A375 (cell line): ENCODE measurements at places on chromosomes 2 and 18. TPM values are rescaled to one million over a fixed set of nuclear protein-coding genes. Genes with fewer than 3 reads are reported as not detected.

The ZNF407 gene
- 10.6 and 12.1 TPM in 2 replicates for total RNA-seq

The KIF3C gene
- 16.6 and 21.8 TPM in 2 replicates for total RNA-seq

The ECEL1 gene
- total RNA-seq: not detected in 2 replicates

The SERPINB13 gene
- not detected in 2 replicates for total RNA-seq

The SH2D6 gene
- 0.24 and 0.60 TPM in 2 replicates for total RNA-seq

The RTKN gene
- total RNA-seq: 27.1 and 30.5 TPM in 2 replicates
